ENCODE measurements at places on chromosomes 6 and 20.

- no peak for DNase-seq
Measured at GRCh38 chr6:111823831-111824607, 49.2 kb downstream of the FYN start.

GRCh38 chr20:57792386-57793080 lies 82.7 kb upstream of the PMEPA1 start:
- no peak for DNase-seq

- no peak for DNase-seq
Measured at GRCh38 chr6:160103825-160104100, 17.9 kb upstream of the SLC22A1 start.

DNA sequence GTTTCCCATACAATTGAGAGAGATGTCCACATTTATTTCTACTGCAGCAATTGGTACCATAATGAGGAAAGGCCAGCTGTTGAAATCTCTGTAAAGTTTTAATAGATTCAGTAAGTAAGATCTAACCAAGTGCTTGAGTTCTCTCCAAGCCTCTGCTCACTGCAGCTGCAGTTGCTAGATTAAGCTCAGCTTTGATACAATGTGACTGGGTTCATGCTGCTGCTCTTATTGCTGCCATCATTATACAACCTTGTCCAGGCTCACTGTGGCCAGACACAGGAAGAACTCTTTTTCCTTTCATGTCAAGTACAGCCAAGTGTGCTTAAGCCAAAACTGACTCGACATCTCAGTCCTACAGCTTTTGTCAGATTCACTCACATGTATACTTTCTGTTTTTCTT lies 423.5 kb downstream of the GJA1 start:
- no peak for DNase-seq

GRCh38 chr6:45327956-45328522 lies at the start of gene RUNX2:
Gene RUNX2, plus strand, starts transcription at chr6:45328330. Its CDS starts 397 bp downstream, at chr6:45328727.
- DNase-seq, result no peak

DNA sequence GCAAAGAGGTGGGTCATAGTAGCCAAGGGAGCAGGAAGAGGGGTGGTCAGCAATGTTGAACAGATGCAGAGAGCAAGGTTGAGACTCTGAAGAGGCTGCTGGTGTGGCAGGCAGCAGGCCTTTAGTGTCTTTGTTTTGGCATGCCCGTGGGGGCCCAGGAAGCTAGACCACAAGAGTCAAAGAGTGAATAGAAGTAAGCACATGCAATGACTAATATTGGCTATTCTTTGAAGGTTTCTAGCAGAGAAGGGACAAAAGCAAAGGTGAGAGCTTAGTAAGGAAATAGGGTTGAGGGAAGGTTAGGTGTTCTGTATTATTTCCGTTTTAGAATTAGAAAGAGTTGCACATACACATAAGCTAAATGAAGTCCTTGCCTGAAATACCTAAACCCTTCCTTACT lies 18.8 kb downstream of the TDRD6 start:
- no peak for DNase-seq

DNA sequence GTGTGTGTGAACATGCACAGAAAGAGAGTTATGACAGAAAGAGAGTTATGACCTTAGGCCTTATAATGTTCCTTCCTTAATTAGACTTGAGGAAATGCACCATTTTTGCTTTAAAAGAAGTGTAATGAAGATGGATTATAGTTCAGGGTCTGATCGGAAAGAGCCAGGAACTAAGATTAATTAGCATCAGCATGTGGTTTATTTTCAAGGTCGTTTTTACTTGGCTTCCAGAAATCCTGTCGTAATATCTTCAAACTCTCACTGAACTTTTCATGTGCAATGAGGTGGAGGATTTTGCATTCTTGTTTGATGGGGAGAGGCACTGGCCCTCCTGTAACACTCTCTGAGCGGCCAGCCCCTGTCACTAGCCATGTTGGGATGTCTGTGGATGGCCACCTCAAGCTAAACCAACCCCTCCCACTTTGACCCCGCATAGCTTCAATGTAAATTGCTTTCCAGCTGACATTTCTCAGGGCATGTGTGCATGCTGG lies 116.8 kb downstream of the CDC5L start:
- no peak for DNase-seq

DNA sequence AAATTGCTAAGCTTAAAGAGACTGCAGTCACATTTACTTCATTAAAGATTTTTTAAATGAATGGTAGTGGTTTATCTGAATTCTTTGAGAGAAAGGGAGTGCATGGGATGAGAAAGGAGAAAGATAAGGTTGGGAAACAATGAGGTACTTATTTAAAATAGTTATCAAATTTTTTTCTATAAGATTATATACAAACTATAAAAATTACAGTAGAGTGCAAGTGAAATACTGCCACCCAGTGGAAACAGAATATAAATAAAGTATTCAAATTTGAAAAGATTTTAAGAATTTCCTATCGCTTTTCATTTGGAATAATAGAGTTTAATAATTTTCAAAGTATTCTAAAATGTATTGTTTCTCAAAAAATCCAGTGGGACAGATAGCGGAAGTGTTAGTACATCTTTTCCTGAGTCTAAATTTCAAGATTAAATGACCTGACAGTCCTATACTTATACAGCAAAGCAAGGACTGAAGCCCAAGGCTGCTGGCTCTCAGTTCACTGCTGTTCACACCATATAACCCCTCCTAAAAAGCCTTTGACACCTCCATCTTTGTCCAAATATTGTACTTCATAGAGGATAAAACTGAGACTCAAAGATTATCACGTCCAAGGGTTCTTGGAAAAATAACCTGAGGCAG lies 31.1 kb downstream of the EPM2A start:
- DNase-seq, result no peak

GRCh38 chr6:15382712-15383111 lies 136.8 kb downstream of the JARID2 start:
- no peak for DNase-seq

GRCh38 chr20:56842056-56842455 lies 212.9 kb downstream of the TFAP2C start:
- DNase-seq, result no peak

DNA sequence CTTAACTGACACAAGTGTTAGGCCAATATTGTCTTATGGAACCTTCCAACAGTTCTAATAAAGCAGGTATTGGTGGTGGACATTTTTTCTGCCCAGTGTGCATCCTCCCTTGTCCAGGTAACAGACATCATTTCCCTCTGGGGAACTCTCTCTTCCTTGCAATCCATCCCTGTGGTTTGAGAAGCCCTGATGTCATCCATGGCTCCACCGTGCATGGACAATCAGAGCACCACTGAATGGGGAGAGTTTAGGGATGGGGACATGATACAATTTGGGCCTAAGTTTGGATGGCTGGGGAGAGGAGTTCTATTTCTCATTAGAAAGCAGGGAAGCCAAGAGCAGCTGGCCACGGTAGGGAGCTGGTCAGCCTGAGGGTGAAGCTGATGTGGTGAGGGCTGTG lies 60.2 kb upstream of the ZFP64 start:
- DNase-seq, result no peak

DNA sequence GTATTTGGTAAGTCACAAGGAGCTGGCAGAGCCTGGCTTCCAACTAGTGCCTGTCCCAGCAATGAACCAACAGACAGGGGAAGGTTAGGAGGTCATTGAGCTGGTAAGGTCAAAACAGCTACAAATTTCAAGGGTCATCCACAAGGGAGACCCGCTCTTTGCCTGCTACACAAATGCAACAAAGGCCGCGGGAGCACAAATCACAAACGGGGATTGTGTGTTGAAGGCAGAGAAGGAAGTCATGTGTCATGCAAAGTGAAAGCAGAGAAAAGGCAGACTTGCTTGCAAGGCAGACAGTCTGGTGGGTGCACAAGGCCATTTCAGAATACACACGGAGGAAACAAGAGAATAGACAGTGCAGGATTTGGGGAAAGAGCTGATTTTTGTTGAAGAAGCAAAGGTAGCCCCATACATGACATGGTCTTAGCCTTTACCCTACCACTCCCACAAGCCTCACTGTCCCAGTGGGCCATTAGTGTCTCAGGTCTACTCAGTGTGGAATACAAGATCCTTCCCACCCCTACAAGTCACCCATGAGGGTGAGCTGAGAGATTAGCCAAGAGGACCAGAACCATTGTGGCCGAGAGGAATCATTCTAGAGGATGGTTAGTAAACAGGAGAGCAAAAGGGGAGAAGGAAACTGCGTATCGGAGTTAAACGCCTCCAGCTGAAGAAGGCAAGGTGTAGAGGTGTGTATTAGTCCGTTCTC lies 18.1 kb upstream of the SAMHD1 start:
- peak; percentile 63 for DNase-seq

GRCh38 chr20:5977223-5977622 lies 26.8 kb downstream of the MCM8 start:
- DNase-seq, result no peak

- no peak for DNase-seq
Measured at GRCh38 chr6:92888316-92888715, 531.0 kb downstream of the EPHA7 start.

DNA sequence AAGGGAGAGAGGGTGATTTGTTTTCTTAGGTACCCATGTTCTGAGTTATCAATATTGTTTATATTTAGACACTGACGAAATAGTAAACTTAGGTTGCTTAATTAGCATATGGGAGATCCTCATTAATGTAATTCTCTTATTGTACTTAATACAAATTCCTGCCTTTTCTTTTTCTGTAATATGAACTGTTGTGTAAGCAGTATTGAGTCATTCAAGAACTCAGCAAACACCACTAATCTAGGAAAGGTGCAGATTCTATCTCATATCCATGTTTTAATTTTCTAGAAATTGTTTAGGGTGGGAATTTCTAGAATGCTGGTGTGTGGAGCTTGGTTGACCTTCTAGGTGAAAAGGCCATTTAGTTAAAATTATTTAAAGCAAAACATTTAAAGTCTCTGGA lies 216.0 kb downstream of the ZFAND3 start:
- no peak for DNase-seq

GRCh38 chr20:5211803-5212714 lies 85.3 kb downstream of the CDS2 start:
- no peak for DNase-seq

GRCh38 chr6:41449399-41450245 lies 96.6 kb upstream of the FOXP4 start:
- DNase-seq, result no peak

Measured in activated T-cell treated with anti-CD3 and anti-CD28 coated beads, Interleukin-2, amount 50 U/mL, for 24 hours (primary cell).